ENCODE measurements at places on chromosomes 1 and 21.

- no peak for DNase-seq
Measured at GRCh38 chr1:237953238-237953637, 62.5 kb upstream of the ZP4 start.

DNA sequence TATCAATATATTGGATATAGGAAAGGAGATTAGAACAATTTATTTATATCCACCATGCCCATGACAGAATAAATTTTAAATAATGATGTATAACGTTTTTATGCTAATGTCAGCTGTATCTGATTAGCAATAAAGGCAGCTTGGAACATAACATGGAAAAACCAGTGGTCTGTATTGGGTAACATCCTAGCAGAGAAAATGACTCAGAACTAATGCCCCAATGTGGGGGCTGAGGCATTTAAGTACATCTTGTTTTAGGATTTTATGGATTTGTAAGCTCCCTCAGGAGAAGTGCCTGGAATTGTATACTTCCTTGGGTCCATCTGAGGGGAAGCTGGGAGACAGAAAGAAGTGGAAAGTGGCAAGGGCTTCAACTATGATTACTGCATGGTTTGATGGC, 82.3 kb downstream of the HMCN1 start:
- no peak for DNase-seq

DNA sequence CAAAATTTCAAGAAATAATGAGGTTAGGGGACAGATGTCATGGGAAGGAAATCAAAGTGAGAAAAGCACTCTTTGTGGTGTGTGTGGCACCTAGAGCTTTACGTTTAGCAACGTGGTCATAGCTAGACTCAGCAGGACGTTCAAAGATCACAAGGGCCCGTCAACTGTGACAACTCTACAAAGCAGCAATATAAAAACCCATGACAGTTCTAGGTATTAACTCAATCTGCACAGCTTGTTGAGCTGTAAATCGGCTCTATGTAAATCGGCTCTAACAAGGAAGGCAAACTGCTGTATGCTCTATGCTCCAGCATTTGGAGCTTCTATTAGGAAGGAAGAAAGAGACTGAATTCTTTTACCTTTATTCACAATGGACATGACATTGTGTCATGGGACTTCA, 64.8 kb downstream of the TP53BP2 start:
- no peak for DNase-seq

DNA sequence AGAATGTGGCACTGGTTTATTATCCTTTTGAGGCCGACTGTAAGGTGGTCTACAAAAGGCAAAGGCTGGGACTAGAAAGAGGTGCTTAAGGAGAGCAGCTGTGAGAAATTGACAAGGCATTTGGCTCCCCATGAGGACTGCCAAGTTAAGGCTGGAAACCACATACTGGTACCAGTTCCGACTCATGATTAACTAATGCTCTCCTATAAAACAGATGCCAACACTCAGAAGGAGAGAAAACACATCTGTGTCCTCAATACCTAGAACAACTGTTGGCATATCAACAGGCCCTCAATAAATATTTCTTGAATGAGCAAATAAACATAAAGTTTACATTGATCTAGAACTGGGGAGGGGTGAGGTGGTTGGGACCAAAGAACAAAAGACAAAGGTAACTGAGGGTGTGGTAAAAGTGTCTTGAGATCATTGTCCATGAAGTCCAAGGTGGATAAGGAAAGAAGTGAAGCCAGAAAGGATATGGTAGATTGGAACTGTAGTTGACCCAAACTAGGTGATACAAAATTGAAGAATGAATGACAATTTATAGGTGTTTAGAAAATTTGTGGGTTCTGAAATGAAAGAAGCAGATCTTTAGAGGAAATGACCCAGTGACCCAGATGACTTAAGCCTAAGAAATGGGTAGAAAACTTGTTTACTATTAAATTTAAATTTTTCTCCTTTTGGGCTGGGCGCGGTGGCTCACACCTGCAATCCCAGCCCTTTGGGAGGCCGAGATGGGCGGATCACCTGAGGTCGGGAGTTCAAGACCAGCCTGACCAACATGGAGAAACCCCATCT, 16.9 kb upstream of the MCL1 start:
- DNase-seq, result no peak

DNA sequence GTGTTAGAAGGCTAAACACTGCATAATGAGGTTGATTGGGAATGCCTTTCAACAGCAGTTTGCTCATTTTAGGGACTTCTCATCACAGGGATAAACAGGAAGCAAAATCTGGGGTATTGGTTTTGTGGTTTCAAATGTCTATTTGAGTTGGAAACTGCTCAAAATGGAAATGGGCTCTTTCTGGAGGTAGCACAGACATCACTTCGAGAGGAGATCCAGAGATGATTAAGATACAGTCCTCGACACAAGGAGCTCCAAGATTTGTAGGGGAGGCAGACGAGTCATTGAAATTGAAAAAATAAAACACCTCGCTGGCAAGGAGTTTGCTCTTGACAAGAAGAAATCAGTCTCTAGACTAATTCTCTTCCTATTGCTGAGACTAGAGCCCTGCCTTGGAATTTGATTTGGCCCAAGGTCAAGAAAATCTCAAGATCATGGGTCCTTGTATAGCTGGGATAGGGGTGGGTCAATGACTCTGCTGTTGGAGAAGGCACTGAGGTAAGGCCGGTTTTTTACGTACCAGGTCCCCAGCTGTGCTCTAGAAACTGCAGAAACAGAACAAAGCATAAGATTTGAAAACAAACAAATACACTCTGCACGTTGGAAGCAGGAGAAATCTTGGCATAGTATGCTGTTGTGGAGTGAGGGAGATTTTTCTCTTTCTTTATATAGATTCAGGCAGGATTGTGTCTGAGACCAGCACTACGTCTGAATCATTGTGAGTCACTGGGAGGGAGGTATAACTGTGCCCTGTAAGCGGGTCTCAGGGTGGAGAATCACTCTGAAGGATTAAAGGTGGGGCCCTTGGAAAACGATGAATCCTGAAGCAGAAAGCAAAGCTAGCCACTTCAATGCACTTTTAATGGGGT, 17.7 kb upstream of the KLHDC8A start:
- DNase-seq, result no peak

DNA sequence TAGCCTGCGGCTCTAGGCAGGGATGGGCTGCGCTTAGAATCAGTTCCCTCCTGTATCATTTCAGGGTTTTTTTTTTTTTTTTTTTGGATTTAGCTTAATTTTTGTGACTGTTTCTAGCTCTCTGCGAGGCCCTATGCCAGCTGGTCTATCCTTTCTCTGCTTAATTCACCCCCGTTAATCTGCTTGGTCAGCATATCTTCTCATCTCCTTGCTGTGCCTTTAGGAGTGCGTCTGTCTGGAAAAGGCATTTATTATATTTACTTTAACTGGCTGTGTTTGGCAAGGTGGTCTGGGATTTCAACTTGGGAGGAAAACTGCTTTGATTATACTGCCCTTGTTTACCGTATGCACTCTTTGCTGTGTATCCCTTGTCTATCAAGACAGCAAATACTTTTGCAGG, 184.8 kb upstream of the KIAA0040 start:
- no peak for DNase-seq

Measured in activated naive CD4-positive, alpha-beta T cell (primary cell).